Renal cortical epithelial cell (primary cell): ENCODE measurements at places on chromosomes 7 and 10.

- no peak for DNase-seq
Measured at GRCh38 chr10:60429084-60429849, 39.6 kb upstream of the ANK3 start.

DNA sequence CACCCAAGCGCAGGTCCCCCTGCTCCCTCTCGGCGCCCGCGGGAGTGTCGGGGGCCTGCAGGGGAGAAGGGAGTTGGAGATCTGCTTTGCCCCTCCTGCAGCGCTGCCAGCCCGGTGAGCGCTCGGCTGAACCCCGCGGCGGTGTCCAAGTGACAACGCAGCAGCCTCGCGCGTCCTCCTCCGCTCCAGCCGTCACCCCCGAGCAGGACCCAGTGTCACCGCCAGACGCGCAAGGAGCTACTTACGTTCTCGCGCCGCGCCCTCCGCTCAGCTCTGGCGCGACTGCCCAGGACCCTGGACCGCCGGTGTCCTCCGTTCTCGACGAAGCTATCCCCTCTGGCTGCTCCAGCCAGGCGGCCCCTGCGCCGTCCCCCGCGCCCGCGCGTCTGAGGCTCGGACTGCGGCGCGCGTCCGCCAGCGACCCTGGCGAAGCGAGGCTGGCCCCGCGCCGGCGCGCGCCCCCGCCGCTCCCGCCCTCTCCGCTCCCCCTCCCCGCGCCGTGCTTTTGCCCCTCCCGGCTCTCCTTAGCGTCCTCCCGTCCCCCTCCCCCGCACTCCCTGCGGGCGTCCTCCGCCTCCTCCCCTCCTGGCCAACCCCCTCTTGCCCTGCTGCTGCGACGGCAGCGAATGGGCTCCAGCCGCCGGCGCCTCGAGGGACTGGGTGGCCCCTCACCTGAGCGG lies at the start of gene NRCAM:
Gene NRCAM (minus strand): TSS at position 439 of the 680 bp plus-strand sequence. CDS start 216,372 bp downstream, outside the sequence.
- DNase-seq: peak; percentile 56

DNA sequence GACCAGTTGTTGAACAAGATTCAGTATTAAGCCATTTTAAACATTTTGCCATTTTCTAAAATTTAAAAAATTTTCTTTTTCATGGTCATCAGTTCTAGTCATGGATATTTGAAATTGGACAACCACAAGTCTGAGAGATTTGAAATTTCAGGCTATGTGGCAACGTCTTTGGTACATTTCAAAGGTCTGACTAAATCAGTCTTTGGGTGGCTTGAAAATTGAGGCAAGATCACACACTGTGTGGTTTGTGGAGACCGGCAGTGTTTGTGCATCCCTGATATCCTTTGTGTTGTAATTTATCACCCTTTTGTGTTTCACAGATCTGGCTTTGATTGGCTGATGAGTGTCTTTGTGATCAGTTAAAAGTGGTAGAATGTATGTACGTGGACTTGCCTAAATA lies 35.7 kb downstream of the CCAR1 start:
- no peak for DNase-seq

DNA sequence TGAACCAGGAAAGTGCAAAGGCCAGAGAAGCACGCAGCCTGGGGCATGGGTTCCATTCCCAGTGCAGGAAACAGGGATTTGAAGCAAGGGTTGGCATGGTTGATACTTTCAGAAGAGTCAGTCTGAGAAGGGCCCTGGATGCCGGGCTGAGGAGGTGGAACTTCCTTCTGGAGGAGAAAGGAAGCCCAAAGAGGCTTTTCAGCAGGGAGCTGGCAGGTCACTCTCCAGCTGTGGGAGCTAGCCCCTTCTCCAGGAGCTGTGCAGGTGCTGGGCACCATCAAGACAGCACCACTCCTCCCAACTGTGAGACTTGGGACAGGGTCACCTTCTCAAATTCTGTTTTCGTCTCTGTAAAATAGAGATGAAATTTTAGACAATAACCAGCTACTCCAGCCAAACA lies 169.8 kb downstream of the ZNF248 start:
- DNase-seq: no peak

- DNase-seq: no peak
Measured at GRCh38 chr7:100539436-100540006, 518 bp downstream of the AGFG2 start.

- no peak for DNase-seq
Measured at GRCh38 chr10:56139405-56139804, 221.7 kb downstream of the ZWINT start.

GRCh38 chr10:66627156-66627555 lies 298.7 kb upstream of the LRRTM3 start:
- no peak for DNase-seq

DNA sequence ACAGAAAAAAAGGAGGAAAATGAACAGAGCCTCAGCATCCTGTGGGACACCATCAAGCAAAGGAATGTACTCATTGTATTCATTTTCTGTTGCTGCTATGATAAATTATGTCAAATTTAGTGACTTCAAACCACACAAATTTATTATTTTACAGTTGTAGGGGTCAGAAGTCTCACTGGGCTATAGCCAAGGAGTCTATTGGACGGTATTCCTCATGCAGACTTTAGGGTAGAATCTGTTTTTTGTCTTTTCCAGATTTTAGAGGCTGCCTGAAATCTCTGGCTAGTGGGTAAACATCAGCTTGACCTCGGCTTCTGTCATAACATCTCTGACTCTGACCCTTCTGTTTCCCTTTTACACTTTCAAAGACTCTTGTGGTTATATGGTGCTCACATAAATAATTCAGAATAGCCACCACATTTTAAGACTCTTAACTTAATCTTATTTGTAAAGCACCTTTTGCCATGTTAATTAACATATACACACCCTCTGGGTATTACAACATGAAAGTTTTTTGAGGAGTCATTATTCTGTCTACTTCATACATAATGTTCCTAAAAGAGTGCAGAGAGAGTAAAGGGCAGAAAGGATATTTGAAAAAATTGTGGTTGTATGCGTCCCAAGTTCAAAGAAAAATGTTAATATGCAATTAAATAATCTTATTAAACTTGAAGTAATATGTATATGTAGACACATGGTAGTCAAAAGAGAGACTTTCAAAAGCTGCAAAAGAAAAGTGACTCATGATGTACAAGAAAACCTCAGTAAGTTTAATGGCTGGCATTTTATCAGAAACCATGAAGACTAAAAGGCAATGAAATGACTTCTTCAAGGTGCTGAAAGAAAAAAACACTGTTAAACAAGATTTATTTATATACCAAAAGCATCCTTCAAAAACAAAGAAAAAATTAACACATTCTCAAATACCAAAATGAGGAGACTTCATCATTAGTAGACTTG lies 70.8 kb upstream of the MEOX2 start:
- peak; percentile 60 for DNase-seq

GRCh38 chr7:90455163-90456030 lies 14.0 kb upstream of the PTTG1IP2 start:
- peak; percentile 64 for DNase-seq

GRCh38 chr7:151566897-151567320 lies 47.2 kb upstream of the RHEB start:
- DNase-seq: no peak

DNA sequence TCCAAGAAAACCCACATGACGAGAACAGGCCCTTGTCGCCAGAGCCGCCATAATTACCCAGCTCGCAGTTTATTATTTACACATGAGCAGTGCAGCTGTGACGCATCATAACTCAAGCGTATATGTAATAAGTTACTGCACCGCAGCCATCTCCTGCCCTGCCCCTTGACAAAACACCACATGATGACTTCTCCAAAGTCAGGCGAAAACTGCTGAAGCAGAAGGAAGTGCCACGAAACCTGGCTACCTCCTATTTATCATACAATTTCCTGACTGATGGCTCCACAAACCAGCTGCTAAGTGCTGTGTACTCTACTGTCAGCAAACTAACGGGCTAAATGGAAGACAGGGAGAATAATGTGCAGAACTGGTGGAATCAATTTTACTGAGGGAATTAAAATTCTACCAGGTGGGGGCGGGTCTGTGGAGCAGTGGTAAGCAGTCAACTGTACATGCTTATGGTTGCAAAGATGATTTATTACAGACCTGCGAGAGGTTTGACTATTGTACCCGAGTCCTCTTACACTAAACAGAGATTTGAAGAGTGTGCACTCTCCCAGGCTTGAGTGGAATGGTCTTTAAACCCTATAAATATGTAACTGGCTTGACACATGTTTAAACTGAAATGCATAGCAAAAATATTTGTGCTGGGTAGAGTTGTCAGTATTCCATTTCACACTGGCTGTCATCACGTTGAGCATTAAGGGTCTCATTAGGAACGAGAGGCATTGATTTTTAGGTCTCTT lies 156.0 kb downstream of the GLI3 start:
- peak; percentile 78 for DNase-seq

GRCh38 chr10:971613-972012 lies 16.6 kb upstream of the GTPBP4 start:
- DNase-seq: no peak

DNA sequence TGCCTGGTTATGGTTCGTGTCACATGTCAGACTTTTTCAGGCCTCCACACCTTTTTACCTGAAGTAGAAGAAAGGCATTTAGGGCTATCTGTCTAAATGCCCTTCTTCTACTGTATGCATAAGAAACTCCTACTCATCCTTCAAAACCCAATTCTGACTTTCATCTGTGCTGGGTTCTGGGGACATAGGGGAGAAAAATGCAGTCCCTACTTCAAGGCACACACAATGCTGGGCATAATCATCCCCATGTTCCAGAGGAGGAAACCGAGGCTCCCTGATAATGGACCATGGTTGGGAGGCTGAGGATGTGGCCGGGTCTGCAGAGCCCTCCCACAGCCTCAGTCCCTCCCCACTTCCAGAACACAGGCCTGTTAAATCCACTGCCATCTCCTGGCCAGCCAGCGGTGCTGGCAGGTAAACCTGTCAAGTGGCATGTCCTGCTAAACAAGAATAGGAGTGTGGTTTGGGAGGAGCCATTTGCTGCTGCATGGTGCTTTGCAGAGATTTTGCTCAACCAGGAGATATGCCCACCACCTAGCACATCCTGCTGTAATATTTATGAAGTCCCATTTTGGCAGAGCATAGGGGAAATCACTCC lies 32.0 kb downstream of the GRID1 start:
- no peak for DNase-seq
